Right ventricle myocardium superior (tissue), 1 donor: ENCODE measurements at places on chromosomes 3 and 15. TPM values are rescaled to one million over a fixed set of nuclear protein-coding genes. Genes with fewer than 3 reads are reported as not detected.
A peak's percentile ranks its signal among the peaks of the same experiment; 100 is the strongest.

GRCh38 chr3:2061360-2061759 lies 37.3 kb upstream of the CNTN4 start:
- no peak for DNase-seq

DNA sequence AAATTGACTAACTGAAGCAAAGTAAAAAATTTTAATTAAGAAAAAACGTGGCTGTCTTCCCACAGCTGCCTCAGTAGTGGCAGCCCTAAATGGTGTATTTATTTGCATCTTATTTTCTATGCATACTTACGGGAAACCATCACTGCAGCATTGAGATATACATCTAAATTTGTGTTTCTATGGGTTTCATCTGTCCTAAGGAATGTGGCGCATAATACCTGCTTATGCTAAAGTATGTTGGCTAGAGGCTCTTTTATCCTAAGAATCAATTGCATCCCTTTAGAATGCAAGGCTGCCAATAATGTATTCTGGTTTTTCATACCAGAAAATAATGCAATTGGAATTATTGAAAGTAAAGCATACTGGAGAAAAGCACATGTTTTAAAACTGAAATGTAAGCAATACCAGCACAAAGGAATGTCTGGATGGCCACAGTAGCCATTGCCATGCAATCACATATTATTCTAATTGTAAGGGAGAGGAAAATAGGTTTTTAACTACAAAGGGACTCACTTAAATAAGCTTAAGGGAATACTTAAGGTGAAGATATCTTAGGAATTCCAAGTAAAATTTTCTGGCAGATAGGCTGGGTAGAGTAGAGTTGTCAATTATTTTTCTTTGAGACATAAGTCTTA lies 834.5 kb upstream of the NECTIN3 start:
- no peak for DNase-seq

- DNase-seq, result peak; percentile 77
Measured at GRCh38 chr3:73805435-73805834, 180.7 kb upstream of the PDZRN3 start.

DNA sequence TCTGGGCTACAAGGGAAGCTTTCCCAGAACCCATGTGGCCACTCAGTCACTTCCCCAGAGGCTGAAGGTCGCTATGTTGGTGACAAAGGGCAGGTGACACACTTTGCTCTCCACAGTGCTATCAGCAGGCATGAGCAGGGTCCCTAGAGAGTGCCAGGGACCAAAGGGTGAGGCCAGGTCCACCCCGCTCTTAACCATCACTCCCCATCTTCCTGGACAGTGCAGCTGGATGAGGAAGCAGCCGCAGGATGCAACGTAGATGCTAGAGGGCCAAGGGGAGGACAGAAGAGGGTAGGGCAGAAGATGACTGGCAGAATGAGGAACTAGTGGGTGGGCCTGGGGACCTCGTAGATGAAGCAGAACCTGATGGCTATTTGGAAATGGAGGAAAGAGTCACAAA lies 13.6 kb upstream of the LTF start:
- no peak for DNase-seq

DNA sequence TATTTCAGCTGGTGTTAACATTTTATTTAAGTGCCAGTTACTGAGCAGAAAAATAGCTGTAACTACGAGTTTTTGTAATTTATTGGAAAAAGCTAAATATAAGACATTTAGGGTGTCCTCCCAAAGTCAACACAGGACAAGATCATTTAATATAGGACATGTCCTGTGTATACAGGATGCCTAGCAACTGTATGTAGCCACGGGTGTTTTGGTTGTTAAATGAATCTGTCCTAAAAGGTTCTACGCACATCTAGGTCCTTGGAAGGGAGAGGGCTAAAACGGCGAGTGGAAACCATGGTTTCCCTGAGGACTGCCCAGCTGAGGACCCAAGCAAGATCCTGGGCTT lies 565 bp upstream of the ZNF621 start:
- DNase-seq, result no peak

DNA sequence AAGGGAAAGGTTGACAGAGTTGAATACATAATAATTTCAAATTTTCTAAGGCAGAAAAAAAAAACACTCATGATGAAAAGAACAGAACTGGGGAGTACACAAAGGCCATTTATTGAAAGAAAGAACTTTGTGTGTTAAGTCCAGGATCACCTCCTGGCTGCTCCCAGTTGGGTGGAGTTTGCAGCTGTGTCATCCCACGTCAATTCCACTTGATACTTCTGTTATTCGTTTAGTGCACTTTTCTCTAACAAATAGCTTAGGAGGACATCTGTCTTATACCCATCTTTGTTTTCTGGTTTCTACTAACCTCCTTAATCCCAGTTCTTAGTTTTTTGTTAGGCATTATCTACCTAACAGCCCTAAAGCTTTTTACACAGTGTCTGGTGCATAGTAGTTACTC lies 44.7 kb downstream of the SGO1 start:
- DNase-seq, result no peak

The DRD3 gene
- not detected for total RNA-seq

The FEZF2 gene
- total RNA-seq, result not detected
